Astrocyte (in vitro differentiated cells and primary cell): ENCODE measurements at places on chromosomes 6 and 20. TPM values are rescaled to one million over a fixed set of nuclear protein-coding genes. Genes with fewer than 3 reads are reported as not detected.

EYS gene
- 0.07 and 0.16 TPM in 2 replicates for total RNA-seq

CLPSL1 gene
- total RNA-seq, result not detected in 2 replicates

- no peak overlapping the region for H3K4me3 ChIP-seq
- peak overlapping the region; percentile 39 for H3K27ac ChIP-seq
- DNase-seq, result peak; percentile 91
- no peaks in the 10 kb centered on the region for H3K27me3 ChIP-seq
- no peaks in the 10 kb centered on the region for H3K36me3 ChIP-seq
- peaks cover 11% of the 10 kb centered on the region for H3K4me1 ChIP-seq
These were observed 5.3 kb downstream of the POPDC3 start for GRCh38 chr6:105174512-105174911.

MAP7 gene
- total RNA-seq, result 2.8 and 3.3 TPM in 2 replicates

GRM1 gene
- 0.05 and 0.07 TPM in 2 replicates for total RNA-seq
